ENCODE measurements at places on chromosomes 7 and 10.

DNA sequence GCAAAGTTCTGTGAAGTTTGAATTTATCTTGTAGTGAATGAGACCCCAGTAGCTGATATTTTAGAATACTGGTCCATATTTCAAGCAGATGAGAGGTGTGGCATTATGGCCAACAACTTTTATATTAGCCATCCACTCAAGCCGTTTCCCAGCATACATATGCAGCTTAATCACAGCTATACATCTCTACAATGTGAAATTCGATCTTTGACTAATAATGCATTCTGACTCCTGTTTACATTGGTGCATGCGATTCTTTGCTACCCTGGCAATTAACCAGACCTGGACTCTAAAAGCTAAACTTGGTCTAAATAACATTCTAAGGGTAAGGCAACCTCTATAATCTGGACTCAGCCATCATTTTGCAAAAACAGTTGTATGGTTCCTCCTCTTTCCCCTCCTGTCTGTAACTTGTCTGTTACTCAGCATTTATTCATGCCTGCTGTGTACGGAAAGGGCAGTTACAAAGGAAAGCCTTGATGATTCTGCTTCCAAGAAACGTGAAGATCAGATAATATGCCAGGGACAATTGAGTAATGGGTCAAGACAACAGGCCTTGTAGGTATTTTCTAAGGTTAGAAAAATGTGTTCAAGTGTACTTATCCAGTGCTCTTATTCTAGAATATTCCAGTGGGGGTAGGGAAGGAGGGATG is 50.6 kb downstream of the PNLIPRP2 start:
- DNase-seq, result no peak

GRCh38 chr10:31346953-31347352 is 27.9 kb downstream of the ZEB1 start:
- no peak for DNase-seq

- DNase-seq, result no peak
Observed at GRCh38 chr10:122931088-122931906, 20.9 kb downstream of the FAM24A start.

GRCh38 chr10:78770167-78771090 is 298.3 kb upstream of the ZMIZ1 start:
- DNase-seq, result no peak

DNA sequence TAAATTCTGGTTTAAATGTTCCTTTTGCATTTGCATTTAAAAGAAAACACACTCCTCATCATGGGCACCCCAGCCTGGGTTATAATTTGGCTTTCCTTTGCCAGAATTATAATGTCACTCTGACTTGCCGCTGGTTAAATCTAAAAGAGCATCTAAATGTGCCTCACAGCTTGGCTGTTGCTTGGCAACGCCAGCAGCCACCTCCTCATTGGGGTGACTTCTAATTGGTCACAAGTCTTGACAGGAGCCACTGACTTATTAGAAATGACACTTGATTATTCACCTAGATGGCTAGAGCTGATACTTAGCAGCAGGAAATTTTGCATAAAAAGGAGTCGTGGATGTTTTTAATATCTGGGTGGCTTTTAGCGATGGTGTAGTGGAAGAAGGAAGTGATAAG is 114.3 kb downstream of the TBXAS1 start:
- no peak for DNase-seq

DNA sequence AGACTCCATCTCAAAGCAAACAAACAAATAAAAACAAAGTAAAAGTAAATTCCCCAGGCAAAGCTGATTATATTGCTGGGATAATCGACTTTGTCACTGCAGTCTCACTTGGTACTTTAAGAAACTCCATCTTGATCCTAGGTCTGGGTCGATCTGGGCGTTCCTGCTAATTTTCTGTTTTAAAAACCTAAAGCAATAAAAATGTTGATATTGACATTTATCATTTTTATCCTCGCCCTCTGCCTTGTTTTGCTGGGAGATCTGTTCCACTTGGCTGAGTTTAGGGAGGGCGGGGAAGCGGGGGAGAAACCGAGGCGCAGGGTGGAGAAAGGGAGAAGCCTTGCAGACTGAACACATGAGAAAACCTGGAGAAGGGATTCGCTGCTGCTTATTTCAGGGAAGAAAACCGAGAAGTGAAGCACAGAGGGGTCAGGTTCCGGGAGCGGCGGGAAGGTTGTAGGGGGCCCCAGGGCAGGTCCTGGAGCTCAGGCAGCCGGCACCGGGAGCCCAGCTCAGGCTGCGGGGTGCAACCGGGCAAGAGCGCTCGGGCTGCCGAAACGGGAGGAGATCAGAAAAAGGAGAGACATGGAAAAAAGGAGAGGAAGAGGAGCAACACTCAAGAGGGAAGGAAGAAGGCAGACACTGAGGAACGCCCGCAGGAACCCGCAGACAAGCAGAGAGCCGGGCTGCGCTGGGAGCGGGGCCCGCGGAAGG is 27.3 kb upstream of the KMT2C start:
- DNase-seq, result no peak

GRCh38 chr10:71975087-71975870 is 11.1 kb downstream of the CHST3 start:
- DNase-seq, result no peak

DNA sequence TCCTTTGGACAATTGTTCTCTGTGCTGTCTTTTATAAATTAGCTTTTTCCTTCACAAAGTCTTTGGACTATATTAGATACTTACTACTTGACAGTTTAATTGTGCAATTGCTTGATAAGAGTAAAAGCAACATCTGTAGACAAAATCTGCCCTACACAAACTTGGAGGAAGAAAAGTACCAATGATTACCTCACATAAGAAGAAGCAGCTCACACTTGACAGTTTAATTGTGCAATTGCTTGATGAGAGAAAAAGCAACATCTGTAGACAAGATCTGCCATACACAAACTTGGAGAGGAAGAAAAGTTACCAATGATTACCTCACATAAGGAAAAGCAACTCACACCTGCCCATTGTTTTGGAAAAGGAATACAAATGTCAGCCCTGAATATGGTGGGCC is 17.1 kb upstream of the SCIN start:
- no peak for DNase-seq

GRCh38 chr7:155512246-155512887 is 34.0 kb downstream of the CNPY1 start:
- no peak for DNase-seq

- no peak for DNase-seq
Observed at GRCh38 chr7:151579644-151580043, 59.9 kb upstream of the RHEB start.

- DNase-seq, result no peak
Observed at GRCh38 chr10:59179068-59179467, 2.6 kb downstream of the PHYHIPL start.

- no peak for DNase-seq
Observed at GRCh38 chr7:119630406-119630969, 642.5 kb upstream of the KCND2 start.

GRCh38 chr7:158771213-158771834 is 58.0 kb downstream of the ESYT2 start:
- DNase-seq, result no peak

DNA sequence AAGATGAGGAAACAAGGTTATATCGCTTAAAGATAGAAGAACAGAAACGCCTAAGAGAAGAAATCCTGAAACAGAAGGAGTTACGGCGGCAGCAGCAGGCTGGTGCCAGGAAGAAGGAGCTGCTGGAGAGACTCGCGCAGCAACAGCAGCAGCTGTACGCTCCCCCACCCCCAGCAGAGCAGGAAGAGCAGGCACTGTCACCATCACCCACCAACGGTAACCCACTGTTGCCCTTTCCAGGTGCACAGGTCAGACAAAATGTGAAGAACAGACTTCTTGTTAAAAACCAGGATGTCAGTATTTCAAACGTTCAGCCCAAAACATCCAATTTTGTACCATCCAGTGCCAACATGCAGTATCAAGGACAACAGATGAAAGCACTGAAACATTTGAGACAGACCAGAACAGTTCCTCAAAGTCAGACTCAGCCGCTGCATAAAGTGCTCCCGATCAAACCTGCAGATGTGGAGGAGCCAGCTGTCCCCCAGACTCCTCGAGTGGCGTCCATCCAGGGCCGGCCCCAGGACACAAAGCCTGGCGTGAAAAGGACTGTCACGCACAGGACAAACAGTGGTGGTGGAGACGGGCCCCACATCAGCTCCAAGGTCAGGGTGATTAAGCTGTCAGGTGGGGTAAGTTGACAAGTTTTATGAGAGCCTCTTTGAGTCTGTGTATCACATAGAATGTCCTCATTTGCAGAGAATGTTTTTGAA is 67.1 kb downstream of the SHH start:
- no peak for DNase-seq

GRCh38 chr7:41706228-41706930 is 3.5 kb upstream of the INHBA start:
- no peak for DNase-seq

DNA sequence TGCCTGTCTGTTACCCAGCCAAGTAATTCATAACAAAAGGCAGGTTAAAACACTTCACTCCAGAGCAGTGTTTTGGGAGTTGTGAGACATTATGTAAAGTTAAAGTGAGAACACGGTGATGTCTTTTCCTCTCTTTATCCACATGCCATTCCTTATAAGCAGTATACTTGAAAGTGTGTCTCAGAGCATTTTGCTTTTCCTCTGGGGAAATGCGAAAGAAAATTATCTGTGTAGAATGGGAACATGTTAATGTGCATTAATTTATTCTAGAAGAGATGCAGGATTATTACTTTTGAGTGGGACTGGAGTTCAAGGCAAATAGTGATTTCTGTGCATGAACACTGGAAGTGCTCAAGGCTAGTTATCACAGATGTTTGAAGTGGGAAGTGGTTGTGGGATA is 170.4 kb downstream of the PLXDC2 start:
- DNase-seq, result no peak

GRCh38 chr10:14358886-14359573 is 28.3 kb upstream of the FRMD4A start:
- no peak for DNase-seq

DNA sequence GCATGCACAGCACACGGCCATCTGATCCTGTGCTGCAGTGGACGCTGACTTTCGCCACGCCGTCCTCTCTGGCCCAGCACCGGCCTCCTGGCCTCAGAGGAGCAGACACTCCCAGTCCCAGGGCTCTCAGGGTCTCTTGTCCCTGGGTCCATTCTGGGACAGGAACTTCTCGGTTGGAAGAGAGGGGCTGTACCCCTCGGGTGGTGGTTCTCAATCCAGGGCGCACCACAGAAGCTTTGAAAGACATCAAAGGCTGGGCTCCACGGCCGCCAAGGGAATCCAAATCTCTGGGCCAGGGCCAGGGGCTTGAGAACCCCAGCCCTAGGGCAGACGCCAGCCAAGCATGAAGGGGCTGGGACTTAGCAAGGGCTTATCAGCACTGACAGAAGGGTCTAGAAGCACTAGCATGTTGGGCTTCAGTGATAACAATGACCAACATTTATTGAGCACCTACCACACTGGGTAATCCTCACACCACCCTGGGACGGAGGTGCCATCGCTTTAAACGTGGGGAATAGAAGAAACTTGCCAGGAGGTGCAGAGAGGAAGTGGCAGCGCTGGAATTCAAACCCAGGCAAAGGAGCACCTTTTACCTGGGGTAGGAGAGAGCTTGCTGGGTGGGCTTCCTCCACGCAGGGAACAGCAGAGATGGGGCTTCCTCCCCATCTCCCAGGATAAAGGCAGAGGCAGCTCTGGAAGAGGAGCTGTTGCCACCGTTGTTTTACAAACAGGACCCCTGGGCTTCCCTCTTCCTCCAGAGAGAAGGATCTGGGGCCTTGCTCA is 1.8 kb upstream of the PYROXD2 start:
- DNase-seq, result no peak

GRCh38 chr10:98101366-98101765 is 33.1 kb upstream of the R3HCC1L start:
- no peak for DNase-seq

- no peak for DNase-seq
Observed at GRCh38 chr10:79430936-79431335, 14.5 kb downstream of the ZCCHC24 start.

GRCh38 chr10:78578929-78579328 is 489.8 kb upstream of the ZMIZ1 start:
- DNase-seq, result no peak

DNA sequence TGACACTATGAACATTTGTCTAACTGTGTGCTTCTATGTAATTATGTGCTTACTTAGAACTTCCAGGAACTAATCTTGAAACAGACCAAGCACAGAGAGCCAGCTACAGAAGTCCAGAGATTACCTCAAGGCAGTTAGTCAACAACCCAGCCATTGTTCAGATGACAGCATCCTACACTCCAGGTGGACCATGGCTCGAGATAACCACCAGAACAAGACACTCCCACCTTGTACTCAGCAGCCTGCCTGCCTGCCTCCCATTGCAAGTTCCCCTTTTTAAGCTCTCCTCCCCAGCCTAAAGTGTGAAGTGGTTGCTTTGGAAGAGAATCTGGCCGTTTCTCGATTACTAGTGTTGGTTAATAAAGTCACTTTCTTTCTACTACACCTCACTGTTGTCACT is 1080.6 kb upstream of the LRRN3 start:
- DNase-seq, result no peak

DNA sequence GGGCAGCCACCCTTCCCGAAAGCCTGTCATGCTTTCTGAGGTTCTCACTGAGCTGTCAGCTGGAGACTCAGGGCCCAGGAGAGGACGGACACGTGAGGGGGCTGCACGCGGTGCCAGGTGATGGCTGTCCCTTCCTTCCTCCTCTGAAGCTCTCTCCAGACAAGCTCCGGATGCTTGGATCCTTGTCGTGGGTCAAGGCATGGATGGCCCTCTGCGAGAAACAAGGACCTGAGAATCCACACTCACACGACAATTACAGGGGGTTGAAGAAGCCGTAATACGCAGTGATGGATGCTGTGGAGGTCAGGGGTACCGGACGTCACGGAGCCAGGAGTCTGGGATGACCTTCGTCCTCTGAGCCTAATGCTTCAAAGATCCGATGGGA is 170.3 kb downstream of the USP6NL start:
- DNase-seq, result no peak

GRCh38 chr10:49397036-49397999 is 1.4 kb upstream of the DRGX start:
- no peak for DNase-seq

All from epithelial cell of proximal tubule (primary cell).